Anterior cingulate cortex (tissue), 58 donors: ENCODE measurements at places on chromosomes 1 and 21.
A peak's percentile ranks its signal among the peaks of the same experiment; 100 is the strongest.

DNA sequence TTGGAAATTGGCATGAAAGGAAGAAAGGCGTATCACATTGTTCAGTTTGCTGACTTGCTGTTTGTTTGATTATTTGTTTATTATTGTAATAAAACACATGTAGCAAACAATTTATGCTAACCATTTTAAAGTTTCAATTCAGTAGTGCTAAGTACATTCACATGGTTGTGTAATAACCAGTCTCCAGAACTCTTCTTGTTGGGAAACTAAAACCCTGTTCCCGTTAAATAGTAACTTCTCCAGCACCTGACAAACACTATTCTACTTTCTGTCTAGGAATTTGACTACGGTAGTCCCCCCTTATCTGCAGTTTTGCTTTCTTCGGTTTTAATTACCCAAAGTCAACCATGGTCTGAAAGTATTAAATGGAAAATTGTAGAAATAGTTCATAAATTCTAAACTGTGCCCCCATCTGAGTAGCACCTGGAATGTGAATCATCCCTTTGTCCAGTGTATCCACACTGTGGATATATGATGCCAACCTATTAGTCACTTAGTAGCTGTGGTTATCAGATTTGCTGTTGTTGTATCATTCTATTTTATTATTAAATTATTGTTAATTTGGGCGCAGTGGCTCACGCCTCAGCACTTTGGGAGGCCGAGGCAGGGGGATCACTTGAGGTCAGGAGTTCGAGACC lies 5.5 kb downstream of the MORC3 start:
- DNase-seq = no peak

- no peak for DNase-seq
Measured at GRCh38 chr1:63888984-63889383, 115.2 kb downstream of the ROR1 start.

DNA sequence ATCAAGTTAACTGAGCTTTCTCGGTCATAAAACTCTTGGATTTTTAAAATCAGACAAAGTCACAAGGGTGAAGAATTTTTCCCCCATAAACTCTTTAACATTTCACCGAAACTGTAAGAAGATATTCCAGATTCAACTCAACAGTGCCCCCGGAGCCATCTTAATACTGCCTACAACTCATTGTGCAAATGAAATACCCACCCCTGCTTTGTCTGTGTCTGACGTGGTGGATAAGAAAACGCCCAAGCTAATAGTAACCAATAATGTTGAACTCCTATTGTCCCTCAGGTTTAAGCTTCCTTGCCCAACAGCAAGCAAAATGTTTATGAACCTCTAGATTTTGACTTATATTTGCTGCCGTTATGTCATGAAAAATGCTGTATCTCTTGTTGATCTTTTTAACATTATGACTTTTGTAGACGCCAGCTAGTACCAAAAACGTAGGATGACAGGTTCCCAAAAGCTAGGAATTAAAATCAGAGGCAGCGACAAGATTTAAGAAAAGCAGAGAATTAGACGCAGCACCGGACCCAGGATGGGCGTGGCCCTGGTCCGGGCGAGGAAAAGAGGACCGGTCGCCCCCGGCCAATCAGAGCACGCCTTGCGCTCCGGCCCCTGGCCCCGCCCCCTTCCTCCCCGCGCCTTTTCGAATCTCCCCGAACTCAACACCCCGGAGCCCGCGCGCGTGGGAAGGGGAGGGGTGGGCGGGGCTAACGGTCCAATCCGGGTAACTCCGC lies 1.1 kb downstream of the STMN1 start:
- peak; percentile 94 for DNase-seq

DNA sequence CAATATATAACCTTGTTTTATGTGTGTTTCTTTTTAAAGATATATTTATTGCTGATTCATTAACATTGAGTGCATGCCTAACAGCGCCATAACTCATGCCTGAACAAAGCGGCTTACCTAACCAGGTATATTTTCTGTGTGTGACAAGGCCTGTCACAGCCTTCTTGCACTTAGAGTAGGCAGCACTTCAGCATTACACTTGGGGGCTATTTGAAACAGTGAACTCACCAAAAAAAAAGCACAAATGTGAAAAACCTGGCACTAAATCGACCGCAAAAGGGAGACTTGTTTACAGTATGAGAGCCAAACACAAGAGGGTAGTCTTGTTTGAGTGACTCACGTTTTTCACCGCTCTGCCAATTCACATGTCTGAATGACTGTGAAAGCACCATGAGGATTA lies 111.7 kb downstream of the DISP1 start:
- DNase-seq = no peak

- DNase-seq = no peak
Measured at GRCh38 chr1:59108481-59109317, 188.2 kb upstream of the FGGY start.
